ENCODE measurements at places on chromosomes 4 and X. TPM values are rescaled to one million over a fixed set of nuclear protein-coding genes. Genes with fewer than 3 reads are reported as not detected.
A peak's percentile ranks its signal among the peaks of the same experiment; 100 is the strongest.

Gene PRR27
- not detected for total RNA-seq

Gene HPSE
- total RNA-seq: 0.11 TPM

Gene SMIM43
- not detected for total RNA-seq

Gene ALPK1
- total RNA-seq: 32.4 TPM

Gene GAGE12J
- total RNA-seq: not detected

Gene SAT1
- 256 TPM for total RNA-seq

Gene PCSK1N
- total RNA-seq: not detected

Gene GPC4
- not detected for total RNA-seq

Gene KDR
- not detected for total RNA-seq

DNA sequence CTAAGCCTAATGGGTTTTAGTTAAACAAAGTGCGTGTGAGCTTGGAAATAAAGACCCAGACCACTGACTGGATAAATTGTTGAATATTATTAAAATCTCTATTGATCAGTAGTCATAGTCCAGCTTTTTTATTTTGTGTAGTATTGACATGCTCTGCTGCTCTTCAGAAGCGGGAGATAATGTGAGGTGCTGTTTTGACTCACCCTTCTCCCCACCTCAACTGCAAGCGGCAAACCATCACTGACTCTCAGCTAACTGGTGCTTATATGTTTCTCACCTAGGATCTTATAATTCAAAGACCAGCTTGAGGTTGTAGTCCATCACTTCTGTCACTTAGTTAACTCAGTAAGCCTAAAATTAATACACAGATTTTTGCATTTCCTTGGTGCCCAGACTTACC lies 72.2 kb downstream of the COMMD8 start:
- no peak for DNase-seq

GRCh38 chrX:13000301-13000811 lies 25.4 kb downstream of the TMSB4X start:
- DNase-seq: peak; percentile 94

- DNase-seq: no peak
Measured at GRCh38 chr4:183142571-183143550, 43.8 kb downstream of the WWC2 start.

DNA sequence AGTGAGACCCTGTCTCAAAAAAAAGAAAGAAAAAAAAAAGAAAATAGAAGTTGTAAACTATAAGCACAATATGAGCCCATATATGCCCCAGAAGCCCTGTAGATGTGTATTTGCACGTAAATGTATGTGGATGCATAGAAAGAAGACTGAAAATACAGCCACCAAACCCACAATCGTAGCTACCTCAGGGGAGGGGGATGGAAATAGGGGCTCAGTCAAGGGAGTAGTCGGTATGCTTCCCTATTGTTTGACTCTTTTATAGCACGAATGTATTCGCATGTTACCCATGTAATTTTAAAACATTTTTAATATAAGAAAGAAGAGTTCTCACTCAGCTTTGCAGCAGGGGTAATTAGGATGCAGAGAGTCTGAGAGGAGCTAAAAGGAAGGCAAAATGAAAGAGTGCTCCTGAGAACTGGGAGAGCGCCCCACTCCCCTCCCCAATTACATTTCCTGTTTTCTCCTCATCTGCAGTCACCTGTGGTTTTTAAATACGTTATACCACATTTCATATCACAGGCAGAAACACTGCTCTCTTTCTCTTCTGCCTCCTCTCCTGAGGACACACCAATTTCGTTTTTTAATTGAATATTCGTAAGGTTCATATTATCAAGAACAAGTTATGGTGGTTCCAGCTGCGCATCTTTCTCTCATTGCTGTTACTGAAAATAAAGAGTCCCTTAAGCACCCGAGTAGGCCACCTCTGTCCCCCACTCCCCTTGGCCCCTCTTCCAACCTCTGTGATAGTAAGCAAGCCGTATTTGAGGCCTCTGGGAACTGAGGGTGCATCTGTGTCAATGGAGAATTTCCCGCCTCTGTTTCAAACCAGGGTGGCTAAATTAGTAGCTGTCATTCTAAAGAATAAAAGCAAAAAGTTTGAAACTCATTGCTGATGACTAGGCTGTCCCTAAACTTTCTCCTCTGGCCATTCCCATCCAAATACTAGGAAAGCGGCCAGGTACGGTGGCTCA lies 10.7 kb downstream of the SEPTIN6 start:
- DNase-seq: no peak

GRCh38 chrX:104098151-104098808 lies 14.0 kb upstream of the ZCCHC18 start:
- DNase-seq: peak; percentile 83

DNA sequence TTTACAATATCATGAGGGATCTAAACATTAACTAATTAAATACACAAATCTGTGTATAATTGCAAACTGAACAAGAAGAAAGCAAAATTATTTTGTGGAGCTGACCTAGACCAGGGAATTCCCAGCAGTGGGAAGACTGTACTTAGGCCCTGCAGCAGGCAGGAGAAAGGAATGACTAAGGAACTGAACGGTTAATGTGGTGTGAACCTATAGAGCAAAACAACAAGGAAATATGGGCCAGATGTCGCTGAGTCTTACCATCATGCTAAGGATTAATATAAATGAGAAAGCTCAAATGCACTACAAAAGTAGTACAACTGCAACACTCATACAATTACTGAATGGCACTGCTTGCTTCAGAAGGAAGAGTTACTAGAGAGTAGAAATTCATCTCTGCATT lies 120.3 kb upstream of the ATXN3L start:
- DNase-seq: no peak

DNA sequence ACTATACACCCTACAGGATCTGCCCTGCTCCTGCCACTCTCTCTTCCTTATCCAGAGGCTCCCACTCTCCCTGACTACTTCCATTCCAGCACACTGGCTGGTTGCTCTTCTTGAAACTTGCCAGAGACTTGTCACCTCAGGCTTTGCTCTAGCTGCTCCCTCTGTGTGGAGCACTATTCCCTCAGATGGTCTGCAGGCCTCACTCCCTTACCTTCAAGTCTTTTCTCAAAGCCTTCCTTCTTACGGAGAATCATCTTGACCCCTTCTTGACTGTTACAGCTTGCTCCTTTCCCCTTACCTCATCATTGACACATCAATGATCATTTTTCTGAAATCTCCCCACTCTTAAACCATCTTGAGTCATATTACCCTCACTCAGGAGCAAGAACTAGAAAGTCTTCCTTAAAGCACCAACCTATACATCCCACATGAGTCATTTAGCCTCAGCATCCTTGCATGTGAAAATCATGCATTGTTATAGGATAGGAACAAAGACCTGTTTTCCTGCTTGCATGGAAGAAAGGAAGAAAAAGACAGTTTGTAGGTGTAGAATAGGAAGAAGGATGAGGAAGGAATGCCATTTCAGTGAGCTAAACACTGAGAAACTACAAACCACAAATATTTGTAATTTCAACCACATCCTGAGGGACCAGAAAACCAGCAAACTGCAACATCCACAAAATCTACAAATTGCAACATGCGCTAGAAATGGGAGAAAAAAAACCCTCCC lies 55.7 kb downstream of the ANTXR2 start:
- DNase-seq: no peak

DNA sequence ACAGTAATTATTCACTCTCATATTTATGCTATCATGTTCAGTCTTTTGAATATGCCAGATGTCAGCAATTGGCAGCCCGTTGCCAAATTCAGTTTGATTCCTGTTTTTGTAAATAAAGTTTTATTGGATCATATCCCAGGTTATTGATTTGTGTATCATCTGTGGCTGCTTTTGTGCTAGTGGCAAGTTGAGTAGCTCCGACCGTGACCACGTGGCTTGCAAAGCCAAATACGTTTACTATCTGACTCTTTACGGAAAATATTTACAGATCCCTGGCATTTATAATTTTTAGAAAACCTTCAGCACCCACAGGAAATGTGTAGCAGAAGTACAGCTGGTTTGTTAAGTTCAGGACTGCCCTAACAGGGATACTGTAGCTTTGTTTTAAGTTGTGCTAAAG lies 67.4 kb downstream of the VCX2 start:
- no peak for DNase-seq

DNA sequence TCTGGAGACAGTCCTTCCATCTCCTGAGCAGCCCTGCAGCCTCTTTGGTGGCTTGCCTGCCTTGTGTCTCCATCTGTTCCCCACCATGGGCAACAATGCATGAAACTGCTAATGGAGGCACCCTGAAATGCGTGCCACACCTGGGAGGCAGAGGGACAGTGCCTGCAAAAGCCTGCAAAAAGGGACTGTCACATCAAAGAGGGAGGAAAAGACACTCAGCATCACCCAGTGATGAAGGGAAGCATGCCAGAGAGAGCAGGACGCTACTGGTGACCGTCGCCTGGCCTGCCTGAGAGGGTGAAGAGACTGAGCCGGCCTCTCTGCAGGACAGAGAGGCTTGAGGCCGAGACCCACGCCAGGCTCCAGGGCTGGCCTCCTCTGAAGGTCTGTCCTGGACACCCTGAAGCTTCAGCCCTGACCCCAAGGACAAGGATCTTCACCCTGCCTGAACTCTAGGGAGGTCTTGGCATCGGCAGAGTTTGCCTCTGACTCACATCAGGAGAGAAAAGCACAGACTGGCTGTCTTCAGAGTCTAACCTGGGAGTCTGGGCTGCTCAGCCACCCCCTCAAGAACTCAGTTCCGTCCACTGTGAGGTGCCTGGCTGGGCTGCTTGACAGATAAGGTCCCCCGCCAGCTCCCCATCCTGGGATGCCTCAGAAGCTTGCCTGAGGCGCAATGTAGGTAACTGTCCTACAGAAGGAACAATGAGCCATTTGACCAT lies 8.1 kb downstream of the ACSL1 start:
- DNase-seq: no peak

- DNase-seq: no peak
Measured at GRCh38 chr4:157221895-157222770, 1.6 kb downstream of the GRIA2 start.

- no peak for DNase-seq
Measured at GRCh38 chrX:144901521-144901920, 345.8 kb upstream of the SPANXN1 start.

DNA sequence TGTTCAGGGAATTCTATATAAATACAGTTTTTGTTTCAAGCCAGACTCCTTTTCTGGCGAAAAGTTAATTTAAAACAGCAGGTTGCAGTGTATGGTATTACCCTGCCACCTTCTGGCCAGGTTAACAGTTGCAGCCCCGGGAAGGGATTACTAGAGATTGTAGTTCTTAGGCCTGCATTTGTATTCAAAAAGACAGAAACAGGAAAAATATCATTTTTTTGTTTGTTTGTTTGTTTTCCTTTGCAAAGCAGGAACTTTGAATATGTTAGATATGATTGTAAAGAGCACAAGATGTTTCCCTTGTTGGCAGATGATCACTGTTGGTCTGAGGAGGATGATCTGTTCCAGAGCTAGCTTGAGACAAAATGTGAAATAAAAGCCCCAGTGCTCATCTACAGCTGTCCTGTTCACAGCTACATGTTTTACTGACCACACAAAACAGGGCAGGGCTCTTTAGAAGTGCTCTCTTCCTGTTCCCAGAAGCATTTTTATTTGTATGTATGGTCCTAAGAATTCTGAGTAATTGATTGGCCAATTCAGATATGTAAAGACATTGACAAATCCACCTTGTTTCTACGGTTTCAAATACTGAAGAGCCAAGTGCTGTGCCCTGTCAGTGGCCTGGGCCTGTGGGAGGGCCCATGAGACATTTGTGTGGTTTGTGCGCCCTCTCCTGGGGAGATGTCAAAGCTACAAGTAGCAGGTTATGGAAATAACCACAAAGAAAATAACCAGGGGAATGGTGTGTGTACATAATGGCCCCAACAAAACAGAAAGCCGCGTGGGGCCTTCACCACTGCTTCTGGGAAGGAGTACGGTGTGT lies 57.9 kb downstream of the CLDN22 start:
- DNase-seq: peak; percentile 75

DNA sequence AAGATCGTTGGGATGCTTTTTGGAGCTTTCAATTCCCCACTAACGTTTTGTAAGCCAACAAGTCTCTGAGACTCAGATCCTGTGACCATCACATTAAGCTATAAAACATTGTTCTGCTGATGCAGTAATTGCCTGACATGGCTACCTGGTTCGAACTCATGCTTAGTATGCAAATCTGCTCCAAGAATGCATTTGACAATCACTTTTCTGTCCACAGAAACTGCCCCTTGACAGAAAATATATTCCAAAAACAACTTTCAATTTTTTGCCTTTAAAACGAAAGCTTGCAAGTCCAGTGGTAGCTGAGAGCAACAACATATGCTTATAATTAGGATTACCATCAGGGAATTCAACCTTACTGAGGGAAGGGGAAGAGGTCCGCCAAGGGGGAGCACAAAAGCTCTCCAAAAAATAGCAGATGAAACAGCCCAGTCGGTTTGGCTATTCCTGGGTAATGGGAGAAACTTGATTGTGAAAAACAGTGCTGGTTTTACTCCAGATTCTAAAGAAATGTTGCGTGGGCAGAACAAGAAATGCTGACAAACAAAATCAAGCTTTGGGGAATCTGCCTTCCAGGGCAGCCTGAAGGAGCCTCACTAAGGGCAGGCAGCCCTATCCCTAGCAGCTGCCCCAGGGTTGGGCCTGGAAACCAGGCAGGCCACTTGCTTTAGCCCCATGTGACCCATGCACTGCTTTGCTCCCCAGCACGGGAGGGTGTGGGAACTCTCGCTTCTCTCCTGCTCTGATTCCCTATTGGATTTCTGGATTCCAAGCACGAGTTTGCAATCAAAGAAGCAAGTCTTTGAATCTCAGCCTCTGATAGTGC lies 160.7 kb upstream of the LDB2 start:
- DNase-seq: no peak

DNA sequence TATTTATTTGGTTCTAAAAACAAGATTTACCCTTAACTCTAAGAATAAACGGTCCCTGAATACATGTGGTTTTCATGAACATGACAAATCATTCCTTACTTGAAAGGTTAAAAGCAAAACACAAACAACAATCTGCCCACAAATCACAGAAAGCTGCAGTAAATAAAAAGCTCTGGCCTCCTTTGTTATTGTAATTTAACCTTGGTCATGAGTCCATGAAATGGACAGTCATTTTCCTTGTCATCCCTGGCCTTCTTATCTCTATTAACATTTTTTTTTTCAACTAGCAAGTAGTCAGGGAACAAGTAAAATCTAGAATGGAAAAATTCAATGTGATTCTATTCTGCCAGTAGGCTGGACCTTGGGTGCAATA lies 92.7 kb downstream of the SCD5 start:
- no peak for DNase-seq

GRCh38 chr4:38669208-38669607 lies 5.2 kb downstream of the KLF3 start:
- peak; percentile 20 for DNase-seq

DNA sequence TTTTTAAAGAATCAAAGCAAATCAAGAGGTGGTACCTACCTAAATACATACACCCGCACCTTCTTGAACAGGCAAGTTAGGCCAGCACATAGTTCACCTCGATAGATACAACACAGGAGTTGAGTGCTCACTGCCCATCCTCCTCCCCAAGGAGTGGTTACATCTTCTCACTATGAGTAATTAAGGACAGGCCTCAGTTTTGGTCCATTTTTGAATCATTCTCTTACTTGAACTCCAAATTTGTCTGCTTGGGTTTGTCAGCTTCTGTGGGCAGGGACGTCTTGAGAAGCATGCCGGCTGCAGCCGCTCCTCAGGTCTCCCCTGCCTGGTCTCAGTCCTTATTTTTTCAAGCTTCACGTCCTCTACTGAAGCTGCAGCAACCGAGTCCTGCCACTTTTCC lies 190.6 kb upstream of the RBPJ start:
- no peak for DNase-seq

- peak; percentile 87 for DNase-seq
Measured at GRCh38 chrX:53481816-53482465, 47.8 kb upstream of the HSD17B10 start.

All from Karpas-422 (cell line).